ENCODE measurements at places on chromosomes 4 and X.

DNA sequence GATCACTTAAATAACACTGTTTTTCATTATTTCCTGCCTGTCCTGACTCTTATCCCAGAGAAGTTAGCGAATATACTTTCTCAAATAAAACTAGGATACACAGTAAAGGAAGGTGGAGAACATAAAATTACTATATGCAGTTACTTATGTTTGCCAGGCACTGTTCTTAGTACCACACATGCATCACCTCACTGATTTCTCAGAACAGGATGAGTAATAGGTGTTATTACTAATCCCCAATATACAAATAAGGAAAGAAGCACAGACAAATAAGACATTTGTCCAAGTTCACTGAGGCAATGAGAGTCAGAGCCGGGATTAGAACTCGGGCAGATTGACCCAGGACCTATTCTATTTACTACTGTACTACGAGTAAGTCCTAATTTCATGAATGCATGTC lies 91.7 kb downstream of the CORIN start:
- no peak for DNase-seq

DNA sequence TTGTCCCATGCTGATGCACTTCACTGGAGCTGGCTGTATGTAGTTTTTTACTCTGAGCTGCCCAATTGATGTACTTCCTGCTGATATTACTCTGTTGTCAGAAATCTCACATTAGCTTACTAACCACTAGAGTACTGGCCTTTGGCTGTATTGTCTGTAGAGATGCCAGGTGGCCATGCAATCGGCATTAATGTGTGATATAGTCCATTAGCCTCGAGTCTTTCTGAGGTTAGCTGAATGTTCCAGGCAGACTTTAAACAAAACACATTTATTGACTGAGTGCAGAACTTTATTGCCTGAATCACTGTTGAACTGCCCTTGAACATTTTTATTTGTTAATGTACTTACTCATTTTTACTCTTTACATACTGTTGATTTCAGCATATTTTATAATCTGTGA lies 335.2 kb downstream of the PCDH10 start:
- DNase-seq: no peak

GRCh38 chr4:85391071-85391470 lies 83.9 kb upstream of the ARHGAP24 start:
- DNase-seq: no peak

GRCh38 chr4:175935016-175935661 lies 123.1 kb upstream of the GPM6A start:
- DNase-seq: no peak

DNA sequence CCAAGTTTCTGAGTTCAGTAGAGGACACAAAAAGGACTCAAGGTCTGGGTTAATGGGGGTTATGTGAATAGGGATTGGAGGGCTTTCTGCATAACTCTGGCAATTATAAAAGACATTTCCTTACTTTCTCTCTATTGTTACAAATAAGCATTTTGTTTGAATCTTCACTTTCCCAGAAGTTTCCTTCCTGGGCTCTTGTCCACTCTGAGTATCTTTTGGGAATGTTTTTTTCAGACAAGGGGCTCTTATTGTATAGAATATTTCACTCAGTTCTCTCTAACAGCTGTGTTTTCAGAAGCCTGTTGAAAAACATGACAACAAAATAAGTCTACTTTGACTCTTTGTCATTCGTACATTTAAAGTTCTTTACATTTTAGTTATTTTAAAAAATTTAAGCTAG lies 57.6 kb upstream of the MAP9 start:
- no peak for DNase-seq

GRCh38 chr4:60743654-60744053 lies 456.5 kb upstream of the ADGRL3 start:
- no peak for DNase-seq

DNA sequence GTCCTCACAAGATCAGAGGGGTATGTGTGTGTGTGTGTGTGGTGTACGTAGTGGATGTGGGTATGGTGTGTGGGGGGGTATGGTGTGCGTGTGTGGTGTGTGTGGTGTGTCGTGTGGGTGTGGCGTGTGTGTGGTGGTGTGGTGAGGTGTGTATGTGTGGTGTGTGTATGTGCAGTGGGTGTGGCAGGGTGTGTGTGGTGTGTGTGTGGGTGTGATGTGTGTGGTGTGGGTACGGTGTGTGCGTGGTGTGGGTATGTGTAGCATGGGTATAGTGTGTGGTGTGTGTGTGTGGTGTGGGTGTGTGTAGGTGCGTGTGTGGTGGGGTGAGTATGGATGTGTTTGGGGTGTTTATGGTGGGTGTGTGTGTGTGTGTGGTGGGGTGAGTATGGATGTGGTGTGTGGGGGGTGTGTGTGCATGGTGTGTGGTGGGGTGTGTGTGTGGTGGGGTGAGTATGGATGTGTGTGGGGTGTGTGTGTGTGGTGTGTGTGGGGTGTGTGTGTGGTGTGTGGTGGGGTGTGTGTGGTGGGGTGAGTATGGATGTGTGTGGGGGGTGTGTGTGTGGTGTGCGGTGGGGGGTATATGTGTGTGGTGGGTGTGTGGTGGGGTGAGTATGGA lies 182.0 kb downstream of the PALLD start:
- no peak for DNase-seq

DNA sequence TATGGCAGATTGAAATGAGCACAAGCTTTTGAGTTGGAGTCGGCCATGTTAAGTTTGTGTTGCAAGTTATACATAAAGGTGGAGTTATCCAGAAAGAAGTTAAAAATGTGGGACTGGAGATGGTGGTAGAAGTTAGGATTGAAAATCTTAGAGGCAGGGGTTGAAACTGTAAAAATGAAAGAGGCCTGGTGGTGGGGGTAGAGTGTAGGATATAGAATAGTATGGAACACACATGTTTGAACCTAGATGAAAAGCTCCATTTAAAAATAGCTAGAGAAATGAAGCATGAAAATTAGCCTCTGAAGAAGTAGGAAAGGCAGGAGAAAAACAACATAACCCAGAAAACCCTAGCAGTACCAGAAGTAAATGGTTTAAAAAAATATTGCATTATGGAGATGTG lies 131.8 kb upstream of the ENPEP start:
- DNase-seq: no peak

DNA sequence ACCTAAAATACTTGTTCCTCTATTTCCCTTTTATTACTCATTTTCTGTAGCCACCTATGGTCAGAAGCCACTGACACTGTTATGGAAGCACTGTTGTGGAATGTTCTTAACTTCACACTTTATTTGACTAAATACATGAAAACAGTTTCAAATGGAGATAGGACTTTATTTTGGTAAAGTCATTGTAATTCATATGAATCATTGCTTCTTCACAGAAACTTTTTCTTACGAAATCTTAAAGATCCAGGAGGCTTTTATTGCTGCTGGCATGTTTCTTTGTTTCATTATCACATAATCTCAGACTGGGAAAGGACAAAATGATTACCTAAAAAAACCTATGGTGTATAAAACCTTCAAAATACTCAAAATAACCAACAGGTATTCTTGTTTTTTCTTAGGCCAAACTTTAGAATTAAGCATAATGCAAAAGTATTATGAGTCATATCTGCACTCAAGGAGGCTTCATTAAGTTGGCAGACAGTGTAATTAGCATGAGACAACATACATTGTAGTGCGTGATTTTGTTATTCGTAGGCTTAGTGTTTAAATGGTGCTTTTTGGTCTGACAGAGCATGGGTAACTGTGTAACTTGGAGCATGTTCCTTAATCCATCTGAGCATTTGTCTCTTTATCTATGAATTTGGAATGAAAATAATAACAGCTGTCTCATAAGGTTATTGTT lies 58.0 kb downstream of the SH3BGRL start:
- no peak for DNase-seq

- DNase-seq: no peak
These were observed 34.6 kb upstream of the WDR1 start for GRCh38 chr4:10151182-10151581.

DNA sequence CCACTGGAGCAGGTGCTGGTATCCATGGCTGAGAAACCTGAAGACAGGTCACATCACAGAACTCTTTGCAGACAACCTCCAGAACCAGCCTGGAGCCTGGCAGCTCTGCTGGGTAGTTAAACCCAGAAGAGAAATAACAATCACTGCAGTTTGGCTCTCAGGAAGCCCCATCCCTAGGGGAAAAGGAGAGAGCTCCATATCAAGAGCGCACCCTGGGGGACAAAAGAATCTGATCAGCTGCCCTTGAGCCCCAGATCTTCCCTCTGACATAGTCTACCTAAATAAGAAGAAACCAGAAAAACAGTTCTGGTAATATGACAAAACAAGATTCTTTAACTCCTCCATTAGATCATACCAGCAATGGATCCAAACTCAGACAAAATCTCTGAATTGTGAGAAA lies 823.2 kb upstream of the FRG1 start:
- no peak for DNase-seq

DNA sequence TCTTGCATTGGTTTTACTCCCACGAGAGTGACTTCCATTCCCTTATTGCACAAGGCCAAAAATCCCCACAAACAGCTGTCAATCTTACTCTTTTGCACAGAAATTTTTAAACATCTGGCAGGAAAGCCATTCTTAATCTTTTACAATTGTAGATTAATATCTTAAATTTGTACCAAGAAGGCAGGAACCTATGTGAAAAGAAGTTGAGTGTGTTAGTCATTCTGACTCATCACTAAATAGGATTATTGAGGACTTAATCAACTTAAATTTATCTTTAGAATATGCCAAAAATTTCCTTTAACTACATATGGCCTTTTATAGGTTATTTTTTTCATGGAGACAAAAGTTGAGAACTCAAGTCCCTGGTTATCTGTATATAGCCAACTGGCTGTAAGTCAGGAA lies 49.0 kb upstream of the VEGFC start:
- no peak for DNase-seq

DNA sequence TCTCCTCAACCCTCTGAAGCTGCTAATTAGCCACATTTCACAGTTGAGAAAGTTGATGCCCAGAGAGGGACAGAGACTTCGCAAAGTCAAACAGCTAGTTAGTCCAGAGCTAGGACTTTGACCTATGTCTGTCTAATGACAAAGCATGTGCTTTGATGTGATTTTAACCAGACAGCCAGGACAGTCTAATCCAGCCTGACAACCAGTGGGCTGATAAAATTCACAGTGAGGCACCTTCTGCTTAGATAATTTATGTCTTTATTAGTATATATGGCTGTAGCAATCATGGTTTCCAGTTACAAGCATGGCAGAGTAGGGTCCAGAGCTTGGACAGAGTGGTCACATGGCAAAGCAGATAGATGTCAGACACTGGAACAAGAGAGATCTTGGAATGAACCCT lies 133.6 kb upstream of the C1QTNF7 start:
- no peak for DNase-seq

DNA sequence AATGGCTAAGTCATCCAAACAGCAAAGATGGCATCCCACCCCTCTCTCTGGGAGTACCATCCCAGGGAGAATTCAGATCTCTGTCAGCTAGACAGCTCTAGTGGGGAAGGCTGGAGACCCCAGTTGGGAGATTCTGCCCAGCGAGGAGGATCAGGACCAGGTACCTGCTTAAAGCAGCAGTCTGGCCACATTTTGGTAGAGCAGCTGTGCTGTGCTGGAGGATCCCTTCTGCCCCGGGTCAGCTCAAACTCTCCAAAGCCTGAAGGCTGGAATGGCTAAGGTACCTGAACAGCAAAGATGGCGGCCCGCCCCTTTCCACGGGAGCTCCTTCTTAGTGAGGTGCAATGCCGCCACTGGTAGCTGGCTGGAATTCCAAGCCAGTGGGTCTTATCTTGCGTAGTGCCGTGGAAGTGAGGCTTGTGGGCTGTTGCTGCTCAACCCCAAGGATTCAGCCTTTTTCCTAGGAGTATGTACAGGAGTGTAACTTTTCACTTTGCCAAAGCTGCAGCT lies 40.1 kb downstream of the SATL1 start:
- no peak for DNase-seq

DNA sequence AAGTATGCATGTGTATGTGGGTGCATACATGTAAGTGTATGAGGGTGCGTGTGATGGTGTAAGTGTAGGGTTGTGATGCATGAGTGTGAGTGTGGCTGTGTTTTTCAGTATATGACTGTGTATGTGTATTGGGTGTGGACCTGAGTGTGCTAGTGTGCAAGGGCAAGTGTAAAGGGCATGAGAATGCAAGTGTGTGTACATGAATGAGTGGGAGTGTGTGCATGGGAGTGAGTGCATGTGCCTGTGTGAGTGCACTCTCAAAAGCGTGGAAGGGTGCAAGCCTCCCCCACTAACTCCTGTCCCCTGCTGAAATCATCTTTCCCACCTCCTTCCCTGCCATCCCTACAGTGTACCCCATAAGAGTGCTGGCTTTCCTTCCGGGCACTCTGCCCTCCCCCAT lies 225.1 kb upstream of the PRKX start:
- DNase-seq: no peak

- no peak for DNase-seq
These were observed 53.9 kb upstream of the RPS6KA3 start for GRCh38 chrX:20320461-20321159.

DNA sequence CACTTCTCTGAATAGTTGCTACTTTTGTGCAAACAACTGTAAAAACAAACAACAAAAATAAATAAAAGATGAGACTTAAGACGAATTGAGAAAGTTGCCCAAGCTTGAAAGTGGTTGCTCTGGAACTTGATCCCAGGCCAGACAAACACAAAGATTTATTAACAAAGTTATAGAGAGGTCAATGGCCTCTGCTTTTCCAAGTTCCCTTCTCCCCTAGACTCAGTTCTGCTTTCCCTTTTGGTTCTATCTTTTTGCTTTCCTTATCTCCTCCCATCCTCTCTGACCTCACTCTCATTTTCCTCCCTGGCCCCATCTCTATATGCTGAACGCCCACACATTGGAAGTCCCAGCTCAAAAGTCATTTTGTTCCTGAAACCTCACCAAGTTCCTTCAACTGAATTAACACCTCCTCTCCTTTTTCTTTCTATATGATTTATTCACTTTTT lies 82.7 kb downstream of the MXRA5 start:
- no peak for DNase-seq
